ENCODE measurements at places on chromosomes 16 and 17.

GRCh38 chr16:85641305-85641704 lies 28.2 kb downstream of the GSE1 start:
- DNase-seq = no peak

GRCh38 chr17:57282296-57282695 lies 26.0 kb downstream of the MSI2 start:
- DNase-seq = no peak

- no peak for DNase-seq
Measured at GRCh38 chr17:27379888-27380533, 76.2 kb upstream of the KSR1 start.

- peak; percentile 61 for DNase-seq
Measured at GRCh38 chr16:25014500-25015147, 545 bp downstream of the ARHGAP17 start.

GRCh38 chr17:51508048-51508447 lies 247.7 kb downstream of the UTP18 start:
- DNase-seq = no peak

GRCh38 chr16:48049847-48050246 lies 105.9 kb downstream of the ABCC12 start:
- DNase-seq = no peak

- no peak for DNase-seq
Measured at GRCh38 chr17:79212149-79213087, 137.8 kb downstream of the ENGASE start.

DNA sequence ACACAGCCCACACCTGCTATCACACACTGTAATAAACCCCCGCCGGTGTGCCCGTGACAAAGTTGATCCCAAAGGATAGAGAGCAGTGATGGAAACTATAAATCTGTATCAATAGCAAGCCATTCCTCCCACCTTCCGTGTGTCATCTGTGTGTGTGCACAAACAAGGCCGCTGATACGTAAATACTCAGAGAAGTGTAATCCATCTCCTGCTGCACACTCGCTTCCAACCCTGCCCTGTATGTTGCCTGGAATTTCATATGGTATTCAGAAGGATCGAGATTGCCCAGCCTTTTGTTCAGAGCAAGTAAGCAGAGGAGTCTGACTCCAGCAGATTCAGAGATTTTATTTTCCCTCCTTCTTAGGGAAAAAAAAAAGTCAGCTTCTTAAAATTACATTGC lies 581.1 kb upstream of the ZFHX3 start:
- no peak for DNase-seq

DNA sequence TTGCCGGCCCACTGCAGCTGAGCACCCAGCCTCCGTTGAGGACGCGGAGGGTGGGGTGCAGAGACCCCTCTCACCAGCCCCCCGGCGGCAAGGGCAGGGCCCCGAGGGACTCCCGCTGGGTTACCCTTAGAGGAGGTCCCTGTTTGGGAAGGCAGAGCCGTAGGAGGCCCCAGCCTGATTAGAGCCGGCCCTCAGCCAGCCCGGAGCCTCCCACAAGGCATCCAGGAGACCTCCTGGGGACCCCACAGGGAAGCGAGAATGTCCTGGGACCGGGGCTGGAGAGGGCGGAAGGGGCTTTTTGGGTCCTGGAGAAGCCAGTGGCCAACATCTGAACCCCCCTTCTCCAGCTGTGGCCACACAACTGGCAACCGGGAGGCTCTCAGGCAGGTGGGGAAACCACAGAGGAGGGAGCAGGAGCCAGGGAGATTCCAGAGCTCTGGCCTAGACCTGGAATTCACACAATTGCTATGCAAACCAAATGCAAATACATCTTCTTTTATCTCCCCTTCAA lies 21.7 kb upstream of the SP6 start:
- no peak for DNase-seq

DNA sequence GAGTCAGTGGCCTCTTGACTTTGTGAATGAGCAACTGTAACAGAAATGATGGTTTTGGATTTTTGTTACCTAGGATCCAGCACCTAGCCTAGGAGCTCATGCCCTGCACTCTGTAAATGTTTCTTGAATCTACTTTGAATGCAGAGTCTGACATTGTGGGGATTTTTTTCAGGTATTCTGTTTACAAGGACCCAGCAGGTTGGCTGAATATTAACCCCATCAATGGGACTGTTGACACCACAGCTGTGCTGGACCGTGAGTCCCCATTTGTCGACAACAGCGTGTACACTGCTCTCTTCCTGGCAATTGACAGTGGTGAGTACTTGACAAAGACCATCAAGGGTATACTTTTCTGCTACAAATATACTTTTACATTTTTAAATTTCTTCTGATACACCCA lies 59.8 kb upstream of the HSBP1 start:
- DNase-seq = no peak

- DNase-seq = no peak
Measured at GRCh38 chr16:48292452-48292851, 45.1 kb upstream of the ABCC11 start.

GRCh38 chr17:17494499-17494869 lies 1.7 kb downstream of the RASD1 start:
- no peak for DNase-seq

GRCh38 chr17:62307196-62307595 lies 73.2 kb upstream of the EFCAB3 start:
- no peak for DNase-seq

DNA sequence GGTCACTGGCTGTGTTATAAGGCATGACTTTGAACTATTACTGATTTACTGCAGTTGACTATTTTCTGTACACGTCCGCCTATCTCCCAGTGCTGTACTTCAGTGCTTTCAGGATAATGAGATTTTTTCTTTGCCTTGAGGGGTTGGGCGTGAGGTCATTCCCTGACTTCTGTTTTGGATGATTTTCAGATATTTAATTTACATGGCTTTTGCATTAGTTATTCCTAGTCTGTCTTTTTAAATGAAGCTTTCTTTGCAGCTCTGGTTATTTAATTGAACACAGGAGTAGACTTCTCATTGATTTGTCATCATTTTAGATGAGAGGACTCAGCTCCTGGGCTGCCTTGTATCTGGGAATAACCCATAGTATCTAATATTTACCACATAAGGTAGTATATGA lies 23.7 kb downstream of the WIPF2 start:
- no peak for DNase-seq

DNA sequence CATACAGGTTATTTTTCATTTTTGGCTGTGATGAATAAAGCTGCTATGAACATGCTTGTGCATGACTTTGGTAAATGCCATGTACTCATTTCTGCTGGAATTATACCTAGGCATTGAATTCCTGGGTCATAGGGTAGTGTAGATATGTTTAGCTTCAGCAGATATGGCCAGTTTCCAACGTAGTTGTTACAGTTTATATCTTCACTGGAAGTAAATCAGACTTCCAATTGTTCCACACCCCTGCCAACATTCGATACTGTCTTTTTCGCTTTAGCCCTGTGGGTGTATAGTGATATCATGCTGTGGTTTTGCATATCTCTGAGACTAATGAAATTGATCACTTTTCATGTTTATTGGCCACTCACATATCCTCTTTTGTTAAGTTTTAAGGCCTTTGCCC lies 50.4 kb downstream of the ARHGAP27 start:
- no peak for DNase-seq

- no peak for DNase-seq
Measured at GRCh38 chr17:45809499-45809898, 25.4 kb downstream of the CRHR1 start.

DNA sequence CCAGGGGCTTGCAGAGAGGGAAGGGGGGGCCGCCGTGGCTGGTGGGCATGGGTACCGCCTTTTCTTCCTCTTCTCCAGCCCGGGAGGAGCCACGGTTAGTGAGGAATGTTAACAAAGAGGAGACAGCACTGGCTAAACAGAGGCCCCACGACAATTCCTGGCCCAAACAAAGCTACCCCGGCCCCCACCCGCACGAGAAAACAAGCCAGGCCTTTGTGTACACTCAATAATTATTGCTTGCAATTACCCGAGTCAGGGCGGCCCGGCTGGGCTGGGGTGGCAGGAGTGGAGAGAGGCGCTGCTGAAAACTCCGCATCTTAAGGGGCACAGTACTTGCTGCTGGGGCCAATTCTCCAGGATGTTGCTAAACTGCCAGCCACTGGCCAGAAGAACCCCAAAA lies 56.4 kb downstream of the IRX5 start:
- DNase-seq = no peak

GRCh38 chr17:2935632-2936031 lies 127.8 kb downstream of the OR1D5 start:
- no peak for DNase-seq

DNA sequence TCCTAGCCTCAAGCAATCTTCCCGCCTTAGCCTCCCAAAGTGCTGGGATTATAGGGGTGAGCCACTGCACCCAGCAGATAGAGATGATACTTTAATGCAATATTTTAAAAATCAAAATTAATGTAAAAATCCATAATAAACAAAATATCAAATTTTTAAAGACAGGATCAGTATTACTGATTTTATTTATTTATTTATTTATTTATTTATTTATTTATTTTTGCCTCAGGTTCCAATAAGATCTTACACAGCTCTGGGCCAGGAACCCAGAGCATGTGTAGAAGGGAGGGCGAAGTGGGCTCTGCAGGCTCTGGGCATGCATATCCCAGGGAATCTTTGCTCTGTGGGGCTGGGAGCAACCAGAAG lies 41.6 kb downstream of the FZD2 start:
- DNase-seq = no peak

DNA sequence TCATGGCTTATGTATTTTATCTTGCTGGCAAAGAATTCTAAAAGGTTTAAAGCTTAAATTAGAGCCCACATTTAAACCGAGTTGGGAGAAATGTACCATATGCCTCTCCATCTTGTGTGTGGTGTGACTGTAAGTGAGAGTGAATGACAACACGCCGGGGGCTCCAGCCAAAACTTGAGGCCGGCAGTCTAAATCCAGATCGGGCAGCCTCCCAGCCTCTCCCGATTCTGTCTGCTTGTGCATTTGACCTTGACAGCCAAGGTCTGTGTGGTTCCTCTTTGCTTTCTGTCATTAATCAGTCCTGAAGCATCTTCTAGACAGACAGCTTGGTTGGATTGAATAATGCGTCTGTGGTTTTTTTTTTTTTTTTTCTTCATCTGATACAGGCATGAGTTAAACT lies 1093.2 kb upstream of the EEF2KMT start:
- DNase-seq = no peak

DNA sequence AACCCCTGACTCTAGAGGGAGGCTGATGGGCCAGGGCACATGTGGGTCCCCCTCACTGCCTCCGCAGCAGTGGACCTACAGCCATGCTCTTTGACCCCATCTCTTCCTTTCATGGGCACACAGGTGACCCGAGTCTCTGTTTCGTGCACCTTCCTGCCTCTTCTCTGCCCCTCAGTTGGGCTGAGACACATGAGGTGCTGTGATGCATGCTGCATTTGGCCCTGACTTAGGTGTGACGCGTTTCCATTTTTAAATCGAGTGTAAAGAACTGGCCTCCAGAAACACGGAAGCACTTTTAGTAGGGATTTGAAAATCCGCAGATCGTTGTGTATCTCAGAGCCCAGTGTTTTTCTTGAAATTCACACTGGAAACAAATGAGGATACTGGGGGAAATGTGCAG lies 24.6 kb downstream of the C16orf90 start:
- DNase-seq = no peak

- DNase-seq = no peak
Measured at GRCh38 chr17:60423865-60424264, 1.6 kb downstream of the CHCT1 start.

- DNase-seq = no peak
Measured at GRCh38 chr16:3695610-3696369, 21.5 kb downstream of the TRAP1 start.

DNA sequence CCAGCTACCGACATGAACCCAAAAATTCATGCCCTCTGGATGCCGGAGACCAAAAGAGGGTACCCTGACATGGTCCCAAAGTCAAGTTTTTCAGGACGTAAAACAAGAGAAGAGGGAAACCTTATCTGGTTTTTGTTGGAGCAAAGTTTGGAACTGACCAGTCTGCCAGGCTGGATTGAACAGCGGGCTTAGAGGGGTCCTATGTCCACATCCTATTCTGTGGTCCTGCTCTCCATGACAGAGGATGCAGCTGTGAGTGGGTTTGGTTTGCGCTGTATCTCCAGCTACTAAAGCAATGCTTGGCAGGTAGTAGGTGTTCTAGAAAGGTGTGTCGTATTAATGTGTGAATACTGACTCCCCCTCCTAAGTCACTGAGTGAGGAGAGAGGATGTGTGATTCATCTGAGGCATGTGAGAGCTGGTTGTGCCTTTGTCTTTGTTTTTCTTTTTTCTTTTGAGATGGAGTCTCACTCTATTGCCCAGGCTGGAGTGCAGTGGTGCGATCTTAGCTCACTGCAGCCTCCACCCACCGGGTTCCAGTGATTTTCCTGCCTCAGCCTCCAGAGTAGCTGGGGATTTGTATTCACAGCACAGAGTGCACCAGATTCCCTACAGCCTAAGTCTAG lies 31.0 kb downstream of the PMM2 start:
- DNase-seq = no peak

- DNase-seq = no peak
Measured at GRCh38 chr17:9522074-9522473, 53.5 kb downstream of the STX8 start.

- DNase-seq = no peak
Measured at GRCh38 chr17:67392111-67392510, 15.0 kb downstream of the PITPNC1 start.

GRCh38 chr17:30381340-30381659 lies 2.6 kb downstream of the CPD start:
- no peak for DNase-seq

- no peak for DNase-seq
Measured at GRCh38 chr16:23145608-23146007, 3.6 kb downstream of the USP31 start.

GRCh38 chr16:53220585-53220984 lies 165.8 kb downstream of the CHD9 start:
- no peak for DNase-seq

DNA sequence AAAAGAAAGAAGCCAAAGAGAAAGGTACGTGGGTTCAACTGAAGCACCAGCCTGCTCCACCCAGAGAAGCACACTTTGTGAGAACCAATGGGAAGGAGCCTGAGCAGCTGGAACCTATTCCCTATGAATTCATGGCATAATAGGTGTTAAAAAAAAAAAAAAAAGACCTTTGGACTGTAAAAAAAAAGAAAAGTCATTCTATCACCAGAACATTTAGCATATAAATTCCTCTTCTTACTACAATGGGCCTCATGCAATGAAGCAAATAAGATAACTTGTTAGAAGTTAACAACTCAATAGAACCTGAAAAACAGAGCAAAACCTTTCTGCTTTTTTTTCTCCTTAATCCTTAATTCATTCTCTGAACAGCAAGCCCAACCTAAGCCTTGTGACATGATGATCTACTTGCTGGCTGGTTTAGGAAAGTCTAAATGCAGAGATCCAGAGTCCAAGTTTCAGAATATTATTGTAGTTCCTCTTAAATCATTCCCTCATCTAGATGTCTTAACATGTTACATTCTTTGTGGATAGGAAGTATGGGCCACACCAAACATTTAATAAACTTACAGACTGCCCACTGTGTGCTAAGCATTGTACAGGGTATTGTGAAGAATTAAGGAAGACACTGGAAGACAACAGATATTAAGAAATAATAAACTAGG lies 45.4 kb downstream of the BRCA1 start:
- no peak for DNase-seq

GRCh38 chr17:45719335-45720071 lies 64.6 kb upstream of the CRHR1 start:
- no peak for DNase-seq

- DNase-seq = no peak
Measured at GRCh38 chr17:16989953-16990860, 18.3 kb upstream of the TNFRSF13B start.

Measured in Peyer's patch (tissue), 4 donors.